Dermis blood vessel endothelial cell (primary cell): ENCODE measurements at places on chromosomes 4 and X. TPM values are rescaled to one million over a fixed set of nuclear protein-coding genes. Genes with fewer than 3 reads are reported as not detected.

Gene IL2RG
- total RNA-seq: 0.51 TPM in 1 of 2 replicates, not detected in the other

Gene CXCL5
- 0.23 and 0.51 TPM in 2 replicates for total RNA-seq

Gene LAGE3
- 14.3 and 31.5 TPM in 2 replicates for total RNA-seq

DNA sequence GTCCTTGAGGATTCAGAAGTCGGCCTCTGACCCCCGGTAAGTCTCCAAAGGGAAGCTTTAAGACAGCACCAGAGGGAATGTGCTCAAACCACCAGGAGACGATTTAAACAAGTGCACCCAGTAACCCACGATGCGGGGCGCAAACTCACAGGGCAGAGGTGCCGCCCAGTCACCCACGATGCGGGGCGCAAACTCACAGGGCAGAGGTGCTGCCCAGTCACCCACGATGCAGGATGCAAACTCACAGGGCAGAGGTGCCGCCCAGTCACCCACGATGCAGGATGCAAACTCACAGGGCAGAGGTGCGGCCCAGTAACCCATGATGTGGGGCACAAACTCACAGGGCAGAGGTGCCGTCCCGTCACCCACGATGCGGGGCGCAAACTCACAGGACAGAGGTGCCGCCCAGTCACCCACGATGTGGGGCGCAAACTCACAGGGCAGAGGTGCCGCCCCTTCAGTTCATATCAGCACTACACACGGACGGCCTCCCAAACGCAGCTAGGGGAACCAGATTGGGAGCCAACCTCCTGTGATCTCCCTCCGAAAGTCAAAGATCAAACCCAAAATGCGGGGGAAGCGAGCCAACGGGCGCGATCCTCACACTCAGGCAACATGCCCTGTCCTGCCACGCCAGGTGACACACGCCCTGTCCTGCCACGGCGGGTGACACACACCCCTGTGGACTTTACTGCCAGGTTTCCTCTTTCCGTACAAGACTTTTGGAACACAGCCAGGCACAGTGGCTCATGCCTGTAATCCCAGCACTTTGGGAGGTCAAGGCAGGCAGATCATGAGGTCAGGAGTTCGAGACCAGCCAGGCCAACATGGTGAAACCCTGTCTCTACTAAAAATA is 11.3 kb downstream of the PPP2R3B start:
- DNase-seq: no peak

DNA sequence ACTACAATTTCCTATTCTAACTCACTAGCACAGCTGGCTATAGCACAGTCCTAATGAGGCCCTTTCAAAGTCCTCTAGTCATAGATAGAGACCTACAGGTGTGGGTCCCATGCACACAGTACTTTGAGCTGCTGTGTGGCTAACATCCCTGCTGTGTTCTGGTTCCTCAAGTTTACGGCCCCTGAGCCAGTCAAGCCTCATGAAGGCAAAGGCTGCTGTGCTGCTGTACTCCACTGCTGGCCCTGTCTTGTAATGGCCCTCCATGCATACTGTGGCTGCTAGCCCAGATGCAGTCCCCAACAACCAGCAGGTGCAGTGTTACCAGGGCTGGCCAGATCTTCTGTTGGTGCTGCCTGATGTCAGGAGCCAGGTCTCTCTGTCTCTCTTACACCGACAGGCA is 23.4 kb upstream of the ENPEP start:
- no peak for DNase-seq

- DNase-seq: no peak
Measured at GRCh38 chrX:48496660-48497059, 12.1 kb upstream of the PORCN start.

GRCh38 chrX:133475521-133475920 is 60.2 kb upstream of the GPC4 start:
- no peak for DNase-seq

DNA sequence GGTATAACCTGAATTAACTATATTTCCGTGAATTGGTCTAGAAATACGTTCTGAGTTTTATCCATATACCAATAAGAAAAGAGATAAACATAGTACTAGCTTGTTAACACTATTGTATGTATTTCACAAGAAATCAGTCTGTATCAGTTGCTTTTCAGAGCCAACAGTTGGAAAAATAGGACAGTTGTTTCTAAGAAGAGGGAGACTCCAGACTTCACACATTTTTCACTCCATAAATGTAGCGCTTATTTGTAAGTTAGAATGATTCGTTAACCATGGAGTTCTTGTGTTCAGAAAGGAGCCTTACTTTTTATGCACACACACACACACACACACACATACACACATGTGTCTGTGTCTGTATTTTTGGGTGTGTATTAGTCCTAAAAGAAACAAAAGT is 376.7 kb upstream of the SMIM31 start:
- DNase-seq: no peak

- DNase-seq: peak; percentile 96
Measured at GRCh38 chr4:128517739-128518510, 230.3 kb upstream of the PGRMC2 start.

DNA sequence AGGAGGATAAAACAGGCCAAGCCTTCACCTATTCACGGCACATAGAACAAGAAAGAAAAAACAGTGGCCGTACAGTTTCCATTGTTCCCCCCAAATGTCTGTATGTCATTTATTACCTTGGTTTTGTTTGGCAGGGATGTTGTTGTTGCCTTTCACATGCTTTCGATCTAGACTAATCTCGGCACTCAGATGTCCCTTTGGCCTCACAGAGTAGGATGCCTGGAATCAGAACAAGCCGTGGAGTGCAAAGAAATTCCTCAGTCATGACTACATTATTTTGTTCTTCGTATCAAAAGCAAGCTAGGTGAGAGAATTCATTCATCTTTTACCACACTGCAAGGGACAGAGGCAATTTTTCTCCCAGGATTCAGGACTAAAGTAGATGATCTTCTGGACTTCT is 106.9 kb downstream of the SMIM20 start:
- peak; percentile 19 for DNase-seq

GRCh38 chr4:165874072-165874790 is 1.2 kb downstream of the TLL1 start:
- peak; percentile 32 for DNase-seq

- DNase-seq: peak; percentile 80
Measured at GRCh38 chr4:153661215-153661822, 22.8 kb upstream of the TLR2 start.

DNA sequence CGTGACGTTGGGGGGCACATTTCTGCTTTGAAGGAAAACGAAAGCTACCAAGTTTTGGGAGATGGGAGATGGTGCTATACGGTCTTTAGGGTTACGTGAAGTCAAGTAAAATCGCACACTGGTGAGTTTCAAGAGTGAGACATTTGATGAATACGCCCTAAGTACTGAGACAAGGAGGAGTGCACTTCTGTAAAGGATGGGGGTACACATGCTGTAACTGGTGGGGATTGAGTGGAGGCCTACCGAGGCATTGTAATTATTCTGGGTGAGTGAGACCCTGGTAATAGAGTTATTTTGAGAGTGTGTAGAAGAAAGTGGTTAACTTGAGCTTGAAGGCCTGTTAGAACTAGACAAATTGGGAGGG is 536 bp downstream of the SH3BGRL start:
- peak; percentile 16 for DNase-seq

- DNase-seq: no peak
Measured at GRCh38 chr4:6943012-6943884, 33.6 kb downstream of the TBC1D14 start.

GRCh38 chr4:74304095-74304625 is 4.1 kb upstream of the EPGN start:
- DNase-seq: no peak

DNA sequence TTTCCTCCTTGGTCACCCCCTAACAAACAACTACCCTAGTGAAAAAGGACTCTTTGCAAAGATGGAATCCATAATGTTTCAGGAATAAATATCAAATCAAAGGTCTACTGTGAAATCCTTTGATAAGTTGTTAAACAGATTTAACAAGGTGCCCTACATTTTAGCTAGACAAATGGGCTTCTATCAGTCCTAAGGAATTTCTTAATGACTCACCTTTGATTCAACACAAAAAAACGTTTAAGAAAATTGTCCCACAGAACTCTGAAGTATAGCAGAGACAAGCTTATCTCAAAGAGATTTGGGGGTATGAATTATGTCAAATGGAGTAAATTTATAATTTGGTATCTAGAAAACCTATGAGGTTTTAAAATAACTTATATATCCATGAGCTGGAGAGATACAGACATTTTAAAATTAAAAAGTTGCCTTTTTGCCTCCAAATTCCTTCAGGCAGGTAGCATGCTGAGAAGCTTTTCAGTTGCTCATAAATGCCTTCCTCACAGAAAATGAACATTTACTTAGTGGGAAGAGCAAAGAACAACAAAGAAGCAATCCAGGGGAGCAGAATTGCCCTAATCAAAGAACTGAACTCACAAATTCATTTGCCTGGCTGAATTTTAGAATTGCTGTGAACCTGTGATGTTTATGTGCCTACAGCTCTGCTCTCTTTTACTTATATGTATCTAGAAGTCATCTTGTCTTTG is 649.3 kb downstream of the STPG2 start:
- DNase-seq: no peak

DNA sequence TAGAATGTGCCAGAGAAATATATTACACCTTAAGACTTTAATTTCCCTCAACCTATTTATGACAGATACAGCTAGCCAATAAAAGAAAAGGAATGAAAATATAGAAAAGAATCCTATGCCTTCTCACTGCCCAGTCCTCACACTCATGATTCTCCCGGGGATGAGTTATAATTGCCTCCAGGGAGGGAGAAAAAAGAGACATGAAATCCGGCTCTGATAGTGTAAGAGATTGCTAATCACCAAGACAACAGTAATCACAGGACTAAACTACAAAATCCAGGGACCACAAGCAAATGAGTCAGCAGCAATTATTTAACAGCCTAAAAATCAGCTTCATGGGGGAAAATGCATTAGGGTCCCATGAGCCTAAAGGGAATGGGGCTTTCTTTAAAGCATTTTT is 95.9 kb upstream of the DUSP21 start:
- DNase-seq: peak; percentile 8

GRCh38 chr4:16136311-16136710 is 52.5 kb upstream of the PROM1 start:
- no peak for DNase-seq

DNA sequence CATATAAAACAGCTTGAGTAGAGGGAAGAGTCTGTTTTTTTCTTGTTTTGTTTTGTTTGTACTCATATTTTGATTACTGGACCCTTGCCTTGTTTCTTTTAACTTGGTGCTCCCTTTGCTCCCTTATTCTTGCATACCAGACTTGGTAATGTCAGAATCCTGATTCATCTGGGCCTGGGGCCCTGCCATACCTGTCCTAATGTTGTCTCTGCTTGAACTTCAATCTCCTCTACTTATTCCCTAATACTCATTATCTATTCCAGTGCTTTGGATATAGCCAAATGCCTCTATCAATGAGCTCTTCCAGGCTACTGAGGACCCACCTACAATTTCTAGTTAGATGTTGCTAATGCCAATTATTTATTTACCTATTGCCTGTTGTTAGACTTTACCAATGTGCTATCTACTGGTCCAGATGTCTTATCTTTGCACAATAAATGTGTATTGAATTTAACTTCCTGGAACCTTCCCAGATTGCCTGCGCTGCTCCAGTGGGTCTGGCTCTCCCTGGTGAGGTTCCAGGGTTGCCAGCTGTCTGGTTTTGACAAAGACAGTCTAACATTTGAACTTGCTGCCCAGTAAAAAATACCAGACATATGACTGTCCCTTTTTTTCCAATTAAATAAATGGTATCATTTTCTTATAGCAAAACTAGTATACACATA is 64.4 kb upstream of the ACSL4 start:
- DNase-seq: no peak

DNA sequence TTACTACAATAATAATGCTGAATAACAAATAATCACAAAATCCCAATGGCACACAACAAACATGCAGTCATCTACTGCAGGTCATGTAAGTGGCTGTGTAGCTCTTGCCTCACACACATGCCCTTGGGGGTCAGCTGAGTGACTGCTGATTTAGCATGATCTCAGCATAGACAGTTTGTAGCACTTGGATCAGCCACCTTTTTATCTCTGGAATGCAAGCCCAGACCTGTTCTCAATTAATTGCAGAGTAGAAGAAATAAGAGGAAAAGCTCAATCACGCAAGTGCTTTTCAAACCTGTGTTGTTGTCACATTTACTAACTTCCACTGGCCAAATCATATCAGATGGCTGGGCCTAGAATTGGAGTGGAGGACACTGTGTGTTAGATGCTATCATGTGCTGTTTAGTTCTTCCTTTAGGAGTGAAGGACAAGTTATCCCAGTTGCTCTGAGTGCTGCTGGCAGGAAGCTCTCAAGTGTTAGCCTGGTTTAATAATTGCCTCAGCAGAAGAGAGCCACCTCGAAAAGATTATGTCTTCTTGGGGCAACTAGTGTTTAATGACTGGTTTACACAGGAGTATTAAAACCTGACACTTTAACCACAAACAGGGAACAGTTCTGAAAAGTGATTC is 128.3 kb upstream of the EPHA5 start:
- no peak for DNase-seq

DNA sequence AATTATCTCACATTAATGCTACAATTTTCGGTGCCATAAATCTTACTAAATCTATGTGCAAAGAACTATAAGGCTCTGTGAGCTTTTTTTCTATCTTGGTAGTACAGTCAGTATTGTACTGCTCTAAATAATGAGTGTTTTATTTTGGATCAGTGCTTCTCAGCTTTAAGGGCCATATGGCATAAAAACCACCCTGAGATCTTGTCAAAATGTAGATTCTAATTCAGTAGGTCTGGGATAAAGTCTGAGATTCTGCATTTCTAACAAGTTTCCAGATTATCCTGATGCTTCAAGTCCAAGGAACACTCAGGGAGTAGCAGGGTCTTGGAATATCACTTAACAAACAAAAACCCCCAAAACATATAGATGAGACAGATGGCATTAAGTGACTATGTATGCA is 486.5 kb downstream of the GRXCR1 start:
- no peak for DNase-seq

GRCh38 chr4:169263791-169264392 is 6.9 kb downstream of the SH3RF1 start:
- DNase-seq: no peak
